ENCODE measurements at places on chromosomes 16 and 17. TPM values are rescaled to one million over a fixed set of nuclear protein-coding genes. Genes with fewer than 3 reads are reported as not detected.
A peak's percentile ranks its signal among the peaks of the same experiment; 100 is the strongest.

VASN gene
- 6.1 TPM for total RNA-seq

GRCh38 chr17:41338961-41339485 lies 11.6 kb downstream of the KRT33A start:
- no peak for ATAC-seq

- ATAC-seq = no peak
These were observed 28.0 kb downstream of the IL21R start for GRCh38 chr16:27429981-27430441.

DNA sequence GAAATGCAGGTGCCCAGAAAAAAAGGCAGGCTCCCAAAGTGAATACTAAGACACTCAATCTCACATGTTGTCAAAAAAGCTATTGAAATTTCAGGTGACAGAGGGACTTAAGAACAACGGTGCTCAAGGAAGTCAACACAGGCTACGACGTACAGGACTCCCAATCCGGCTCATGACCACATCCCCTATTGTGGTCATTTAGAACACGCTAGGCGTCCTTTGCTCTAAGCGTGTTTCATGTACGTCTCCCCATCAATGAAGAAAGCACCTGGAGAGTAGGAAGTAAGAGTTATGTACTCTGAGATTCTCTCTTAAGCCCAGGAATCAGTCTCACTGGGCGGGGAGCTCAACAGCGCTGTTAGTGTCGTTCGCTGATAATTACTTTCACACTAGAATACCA lies 94.1 kb downstream of the MRM3 start:
- no peak for ATAC-seq

- ATAC-seq = peak; percentile 60
These were observed 33.8 kb upstream of the KPNB1 start for GRCh38 chr17:47615766-47616424.

PRSS33 gene
- total RNA-seq = 0.19 TPM

- no peak for ATAC-seq
These were observed 3.1 kb downstream of the HIC1 start for GRCh38 chr17:2057760-2058585.

GRCh38 chr17:44464037-44464436 lies 39.2 kb downstream of the GPATCH8 start:
- ATAC-seq = no peak

DNA sequence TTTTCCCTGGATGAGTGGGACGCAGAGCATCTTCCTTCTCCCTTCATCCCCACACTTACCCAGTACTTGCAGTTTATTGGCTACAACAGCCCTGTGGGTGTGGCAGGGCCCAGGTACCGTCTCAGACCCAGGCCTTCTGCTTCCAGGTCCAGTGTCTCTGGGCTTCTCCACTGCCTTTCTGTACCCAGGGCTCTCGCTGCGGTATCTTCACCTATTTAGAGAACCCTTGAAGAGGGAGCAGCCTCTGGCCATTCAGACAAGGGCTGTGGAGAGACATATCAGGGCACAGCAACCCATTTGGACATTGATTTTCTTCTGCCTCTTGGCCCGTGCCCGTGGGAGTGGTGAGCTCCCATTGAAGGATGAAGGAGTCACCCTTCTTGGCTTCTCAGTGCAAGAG lies 17.3 kb downstream of the TBX4 start:
- ATAC-seq = no peak
